ENCODE measurements at places on chromosomes 6 and 20.

DNA sequence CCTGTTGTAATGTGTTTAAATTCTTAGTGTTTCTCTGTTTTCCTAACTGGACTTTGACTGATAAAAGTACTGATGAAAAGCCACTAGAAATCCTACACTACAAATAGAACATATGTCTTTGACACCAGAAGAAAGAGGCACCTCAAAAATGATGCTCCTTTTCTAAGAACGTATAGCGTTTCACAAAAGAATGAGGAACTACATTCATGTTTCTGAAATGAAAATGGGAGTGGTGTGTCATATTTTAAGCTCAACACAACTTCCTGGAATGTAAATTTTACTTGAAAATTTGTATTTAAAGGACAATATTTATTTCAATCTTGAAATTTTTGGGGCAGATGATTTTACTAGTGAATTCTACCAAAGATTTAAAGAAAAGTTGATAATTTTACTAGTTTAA lies 35.3 kb downstream of the KIAA0408 start:
- no peak for DNase-seq

DNA sequence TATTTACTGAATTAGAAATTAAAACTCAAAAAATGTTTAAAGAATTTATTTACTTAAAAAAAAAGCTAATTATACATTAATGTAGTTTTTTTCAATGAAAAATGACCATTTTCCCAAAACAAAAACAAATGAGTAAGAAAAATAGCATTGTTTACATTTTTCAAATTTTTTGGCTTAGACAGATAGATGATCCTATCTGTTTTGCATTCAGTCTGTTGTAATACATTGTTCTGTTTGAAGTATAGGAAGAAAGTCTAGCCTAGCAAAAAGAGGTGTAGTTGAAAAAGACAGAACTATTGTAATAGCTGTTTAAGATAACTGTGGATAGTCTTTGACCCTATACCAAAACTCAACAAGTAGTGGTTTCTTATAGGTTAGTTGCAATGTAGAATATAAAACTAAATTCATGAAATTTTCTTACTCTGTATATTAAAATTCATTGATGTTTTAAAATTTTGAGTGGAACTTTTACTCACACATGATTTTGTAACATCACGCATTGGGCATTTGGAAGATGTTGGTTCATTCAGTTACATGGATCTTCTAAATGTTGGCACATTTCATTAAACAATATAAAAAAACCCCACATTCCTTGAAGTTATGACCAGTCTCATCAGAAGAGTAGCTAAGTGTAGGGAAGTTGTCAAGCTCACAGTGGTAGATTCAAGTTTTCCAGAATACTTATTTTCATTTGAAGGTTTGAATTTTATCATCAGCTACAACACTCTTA lies 62.0 kb downstream of the KCNS1 start:
- no peak for DNase-seq

GRCh38 chr6:32885698-32886286 lies 31.8 kb downstream of the PSMB9 start:
- DNase-seq: peak; percentile 54

GRCh38 chr6:114144887-114145851 lies 174.2 kb upstream of the HDAC2 start:
- DNase-seq: no peak

GRCh38 chr20:42295592-42295991 lies 677.4 kb upstream of the CHD6 start:
- DNase-seq: no peak

DNA sequence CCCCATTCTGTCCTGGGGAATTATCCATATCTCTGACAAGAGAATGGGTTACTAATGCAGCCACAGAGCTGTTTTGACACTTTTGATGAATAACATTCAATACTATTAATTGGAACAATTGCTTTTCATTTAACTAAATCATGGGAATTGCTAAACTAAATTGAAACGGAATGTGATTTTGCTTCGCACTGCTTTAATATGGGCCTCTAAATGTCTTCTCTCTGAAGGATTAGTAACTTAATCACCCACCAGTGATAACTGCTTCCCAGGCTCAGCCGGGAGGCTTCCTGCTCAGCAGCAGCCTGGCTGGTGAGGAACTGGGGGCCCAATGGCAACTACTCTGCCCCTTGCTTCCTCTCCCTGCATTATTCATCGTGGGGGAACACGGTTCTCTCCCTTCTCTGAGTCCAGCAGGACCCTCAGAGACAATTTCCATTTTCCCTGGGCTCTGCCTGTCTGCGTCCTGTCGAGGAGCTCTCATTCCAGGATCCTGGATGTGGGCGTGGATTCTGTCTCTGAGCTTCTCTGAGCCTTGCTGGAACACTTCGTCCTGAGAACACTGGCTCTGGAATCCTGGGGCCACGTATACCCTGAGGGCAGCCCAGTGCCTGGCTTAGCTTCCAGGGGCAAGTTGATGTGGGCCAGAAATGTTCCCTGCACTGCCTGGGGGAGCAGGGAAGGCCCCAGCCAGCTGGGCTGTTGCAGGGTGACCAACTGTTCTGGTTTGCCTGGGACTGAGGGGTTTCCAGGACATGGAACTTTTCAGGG lies 308.9 kb downstream of the DHX35 start:
- DNase-seq: no peak

- no peak for DNase-seq
These were observed 263.5 kb downstream of the TFAP2A start for GRCh38 chr6:10151144-10151915.

All from NCI-H526 treated with DMSO at 0.1 percent for 48 hours (cell line).